ENCODE measurements at places on chromosomes 16 and 17. TPM values are rescaled to one million over a fixed set of nuclear protein-coding genes. Genes with fewer than 3 reads are reported as not detected.

DNA sequence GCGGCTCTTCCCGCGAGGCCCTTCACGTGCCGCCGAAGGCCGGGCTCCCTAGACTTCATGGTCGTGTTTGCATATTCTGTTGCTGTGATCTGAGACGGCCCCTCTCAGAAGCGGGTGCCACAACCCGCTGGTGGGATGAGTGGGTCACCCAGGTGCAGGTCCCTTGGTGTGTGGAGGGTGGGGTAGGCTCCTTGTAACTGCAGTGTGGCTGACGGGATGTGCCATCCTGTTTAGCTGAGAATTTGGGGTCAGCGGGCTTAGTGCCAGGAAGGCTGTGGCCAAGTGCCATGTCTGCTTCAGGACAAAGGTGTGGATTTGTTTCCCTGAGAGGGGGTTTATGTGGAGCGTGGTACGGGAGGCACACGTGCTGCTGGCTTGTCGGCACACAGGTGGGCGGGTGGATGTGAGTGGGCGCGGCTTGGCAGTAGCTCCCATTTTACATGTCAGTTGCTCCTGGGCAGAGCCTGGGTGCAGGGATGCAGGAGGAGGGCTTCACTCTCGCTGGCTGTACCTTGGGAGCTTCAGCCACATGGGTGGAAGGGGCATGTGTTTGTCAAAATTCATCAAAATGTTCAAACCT is 9.2 kb upstream of the WFIKKN1 start:
- peak; percentile 84 for DNase-seq
- no peaks in the 10 kb centered on the region for H3K27me3 ChIP-seq
- H3K36me3 ChIP-seq: no peaks in the 10 kb centered on the region
- H3K4me3 ChIP-seq: no peak overlapping the region

- H3K27ac ChIP-seq: peak overlapping the region; percentile 8
- H3K4me1 ChIP-seq: peaks cover 7% of the 10 kb centered on the region
- DNase-seq: peak; percentile 91
Measured at GRCh38 chr17:75130632-75131277, 787 bp downstream of the NT5C start.

DNA sequence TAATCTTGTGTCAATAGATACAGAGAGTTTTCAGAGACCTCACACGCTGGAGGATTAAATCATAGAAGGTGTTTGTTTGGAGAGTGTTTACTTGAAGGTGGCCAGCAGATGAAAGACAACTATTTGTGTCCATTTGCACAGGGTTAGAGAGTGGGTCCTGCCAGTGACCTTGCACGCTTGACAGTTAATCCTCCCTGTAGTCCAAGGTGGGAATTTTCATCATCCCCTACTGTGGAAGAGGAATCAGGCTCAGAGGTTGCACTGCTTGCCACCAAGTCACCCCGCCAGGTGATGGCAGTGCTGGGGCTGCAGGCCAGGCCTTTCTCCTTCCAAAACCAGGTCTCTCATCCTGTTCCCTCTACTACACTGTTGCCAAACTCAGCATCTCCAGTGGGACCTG is 12.3 kb downstream of the CDH1 start:
- no peak overlapping the region for H3K27ac ChIP-seq
- peaks cover 2% of the 10 kb centered on the region for H3K4me1 ChIP-seq
- no peaks in the 10 kb centered on the region for H3K36me3 ChIP-seq
- DNase-seq: no peak

The KRTAP3-1 gene
- not detected for total RNA-seq

The MSRB1 gene
- total RNA-seq: 16.2 TPM

DNA sequence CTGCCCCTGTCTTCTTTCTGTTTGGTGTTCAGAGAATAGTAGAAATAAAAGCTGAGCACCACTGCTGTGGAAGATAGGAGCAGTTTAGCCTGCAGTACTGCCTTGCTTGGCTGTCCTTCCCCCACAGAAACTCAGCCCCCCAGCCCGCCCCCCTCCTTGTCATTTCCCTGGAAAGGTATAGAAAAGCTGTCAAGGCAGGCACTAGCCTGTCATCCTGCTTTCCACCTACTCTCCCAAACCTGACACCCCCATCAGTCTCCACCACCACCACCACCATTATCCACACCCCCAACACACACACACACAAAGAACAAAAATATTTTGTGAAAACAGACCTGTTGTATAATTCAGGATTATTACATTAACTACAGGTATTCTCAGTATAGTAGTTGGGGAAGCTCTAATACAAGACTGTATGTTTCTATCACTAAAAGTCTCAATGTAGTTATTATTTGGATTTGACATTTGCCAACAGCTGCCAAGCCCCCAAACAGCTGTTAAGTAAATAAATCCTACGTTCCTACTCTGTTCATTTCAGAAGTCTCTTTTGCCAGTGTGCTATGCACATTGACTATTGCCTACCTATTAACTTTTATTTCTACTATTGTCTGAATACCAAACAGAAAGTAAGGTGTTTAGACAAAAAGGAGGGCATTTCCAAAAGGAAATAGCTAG is 128.8 kb downstream of the CYB561 start:
- no peaks in the 10 kb centered on the region for H3K27me3 ChIP-seq
- peaks cover 26% of the 10 kb centered on the region for H3K36me3 ChIP-seq
- no peaks in the 10 kb centered on the region for H3K4me1 ChIP-seq
- no peak overlapping the region for H3K4me3 ChIP-seq
- DNase-seq: no peak
